Spinal cord (tissue), 10 donors: ENCODE measurements at places on chromosomes 2 and 18. TPM values are rescaled to one million over a fixed set of nuclear protein-coding genes. Genes with fewer than 3 reads are reported as not detected.

DNA sequence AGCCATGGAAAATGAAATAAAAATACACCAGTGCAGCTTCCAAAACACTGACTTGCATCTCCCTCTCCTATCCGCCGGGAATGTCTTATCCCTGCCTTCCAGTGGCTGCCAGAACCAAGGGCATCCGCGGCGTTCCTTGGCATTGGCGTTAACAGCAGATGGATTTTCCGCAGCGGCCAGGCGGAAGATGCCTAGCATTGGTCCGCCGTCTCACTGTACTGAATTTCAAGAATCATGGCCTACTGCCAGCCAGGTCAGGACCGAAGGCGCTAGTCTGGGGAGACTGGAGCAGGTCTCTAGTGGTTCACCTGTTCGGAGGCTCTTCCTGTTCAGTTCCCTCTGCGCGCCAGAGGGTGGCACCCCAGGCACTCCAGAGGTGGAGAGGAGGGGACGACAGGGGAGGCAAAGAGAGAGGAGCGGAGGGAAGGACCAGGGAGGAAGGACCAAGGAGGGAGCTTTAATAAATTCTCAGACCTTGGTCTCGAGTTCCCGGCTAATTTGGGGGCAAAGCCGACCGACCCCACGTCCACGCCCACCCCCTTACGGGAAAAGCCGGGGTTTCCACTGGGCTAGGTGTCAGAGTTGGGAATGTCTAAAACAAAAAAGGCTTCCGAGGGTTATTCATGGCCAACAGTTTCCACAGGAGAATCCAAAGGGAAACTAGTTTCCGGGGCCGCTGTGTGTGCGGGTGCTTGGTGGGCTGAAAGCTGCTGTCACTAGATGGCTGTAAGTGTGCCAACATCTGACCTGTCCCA, 3.7 kb upstream of the BCL2L11 start:
- H3K27me3 ChIP-seq: peaks cover 54% of the 10 kb centered on the region
- no peak for DNase-seq
- peak overlapping the region; percentile 29 for H3K4me3 ChIP-seq
- H3K4me1 ChIP-seq: peaks cover 49% of the 10 kb centered on the region
- H3K36me3 ChIP-seq: no peaks in the 10 kb centered on the region

DNA sequence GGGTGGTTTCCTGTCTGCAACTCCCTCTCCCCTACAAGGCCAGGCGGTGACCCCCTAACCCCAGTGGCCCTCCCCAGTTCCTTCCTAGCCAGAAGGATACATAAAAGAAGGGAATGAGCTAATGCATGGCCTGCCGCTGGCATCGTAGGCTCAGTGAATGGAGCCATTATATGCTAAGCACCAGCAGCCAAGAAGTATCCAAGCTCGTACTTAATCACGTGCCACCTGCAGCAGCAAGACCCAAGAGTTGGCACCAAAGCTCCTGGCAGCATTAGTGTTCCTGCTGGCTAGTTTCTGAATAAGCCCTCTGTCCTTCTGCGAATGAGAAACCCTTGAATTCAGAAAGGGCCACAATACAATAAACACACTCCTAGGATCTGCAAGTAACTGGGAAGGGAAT, 4.3 kb downstream of the DBI start:
- peaks cover 51% of the 10 kb centered on the region for H3K4me1 ChIP-seq
- H3K36me3 ChIP-seq: peaks cover 21% of the 10 kb centered on the region
- no peak overlapping the region for H3K4me3 ChIP-seq
- DNase-seq: peak; percentile 92
- peak overlapping the region; percentile 82 for H3K27ac ChIP-seq

- peaks cover 2% of the 10 kb centered on the region for H3K27me3 ChIP-seq
- H3K27ac ChIP-seq: no peak overlapping the region
- no peaks in the 10 kb centered on the region for H3K36me3 ChIP-seq
- no peaks in the 10 kb centered on the region for H3K4me1 ChIP-seq
- no peak for DNase-seq
These were observed 14.2 kb upstream of the SKA1 start for GRCh38 chr18:50360611-50361010.

- H3K36me3 ChIP-seq: no peaks in the 10 kb centered on the region
- DNase-seq: no peak
- no peak overlapping the region for H3K27ac ChIP-seq
- no peaks in the 10 kb centered on the region for H3K4me1 ChIP-seq
- no peaks in the 10 kb centered on the region for H3K27me3 ChIP-seq
- H3K4me3 ChIP-seq: no peak overlapping the region
These were observed 1071.4 kb upstream of the FAM98A start for GRCh38 chr2:34670482-34670881.

GRCh38 chr2:174080672-174081121, 115.5 kb upstream of the SP3 start:
- DNase-seq: no peak
- no peaks in the 10 kb centered on the region for H3K36me3 ChIP-seq
- H3K27ac ChIP-seq: no peak overlapping the region
- no peak overlapping the region for H3K4me3 ChIP-seq
- no peaks in the 10 kb centered on the region for H3K4me1 ChIP-seq

DNA sequence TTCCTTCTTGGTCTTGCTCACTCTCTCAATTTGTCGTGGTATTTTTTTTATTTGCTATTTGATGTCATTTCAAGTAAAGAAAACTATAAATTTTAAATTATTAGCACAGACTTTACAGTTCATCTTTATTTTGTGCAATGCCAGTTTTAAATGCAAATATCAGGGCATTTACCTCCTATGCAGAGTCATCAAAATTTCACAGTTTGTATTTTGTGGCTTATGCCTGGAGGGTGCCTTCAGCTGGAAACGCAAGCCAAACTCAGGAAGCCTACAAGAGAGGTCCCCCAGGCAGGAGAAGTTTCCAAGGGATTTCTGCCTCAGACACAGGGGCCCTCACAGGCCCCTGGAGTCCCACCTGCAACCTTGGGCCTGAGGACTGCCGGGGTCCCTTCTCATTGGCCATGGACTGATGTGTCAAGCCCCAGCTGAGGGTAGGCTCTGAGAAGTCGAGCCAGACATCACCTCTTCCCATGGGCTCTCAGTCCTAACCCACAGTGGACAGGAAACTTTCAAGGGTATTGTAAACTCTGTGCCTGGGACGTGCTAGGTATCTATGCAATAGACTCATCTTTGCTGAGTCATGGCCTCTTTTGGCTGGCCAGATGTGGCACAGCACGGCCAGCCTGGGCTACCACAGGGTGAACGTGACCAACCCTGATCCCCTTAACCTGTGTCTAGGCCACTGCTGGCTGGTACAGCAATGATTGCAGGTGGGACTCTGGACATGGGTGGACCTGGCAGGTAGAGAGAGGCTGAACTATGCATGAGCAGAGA, 236.5 kb downstream of the CELF4 start:
- no peak for DNase-seq
- H3K27ac ChIP-seq: no peak overlapping the region
- peaks cover 6% of the 10 kb centered on the region for H3K36me3 ChIP-seq
- peaks cover 44% of the 10 kb centered on the region for H3K4me1 ChIP-seq
- no peak overlapping the region for H3K4me3 ChIP-seq
- H3K27me3 ChIP-seq: no peaks in the 10 kb centered on the region

The MALL gene
- 5.9 TPM for total RNA-seq

The KIF5C gene
- 79.2 TPM for total RNA-seq

The CXCR1 gene
- total RNA-seq: not detected
